ACHN (cell line): ENCODE measurements at places on chromosomes 11 and 22.
A peak's percentile ranks its signal among the peaks of the same experiment; 100 is the strongest.

DNA sequence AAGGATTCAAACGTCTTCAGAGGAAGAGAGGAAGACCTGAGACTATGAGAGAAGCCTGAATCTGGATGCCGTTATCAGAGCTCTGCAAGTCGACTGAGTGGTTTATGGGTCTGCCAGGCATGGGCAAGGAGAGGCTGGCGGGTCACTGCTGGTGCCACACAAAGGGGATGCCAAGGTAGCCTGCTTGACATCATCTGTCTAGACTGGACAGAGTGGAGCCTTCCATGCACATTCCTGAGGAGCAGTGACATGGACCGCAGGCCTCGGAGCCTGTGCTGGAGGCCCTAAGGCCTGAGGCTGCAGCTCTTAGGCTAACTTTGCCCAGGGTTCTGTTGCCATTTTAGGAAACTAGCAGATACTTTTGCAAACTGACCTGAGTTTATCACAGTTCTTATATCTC, 127.4 kb downstream of the WT1 start:
- DNase-seq: no peak

DNA sequence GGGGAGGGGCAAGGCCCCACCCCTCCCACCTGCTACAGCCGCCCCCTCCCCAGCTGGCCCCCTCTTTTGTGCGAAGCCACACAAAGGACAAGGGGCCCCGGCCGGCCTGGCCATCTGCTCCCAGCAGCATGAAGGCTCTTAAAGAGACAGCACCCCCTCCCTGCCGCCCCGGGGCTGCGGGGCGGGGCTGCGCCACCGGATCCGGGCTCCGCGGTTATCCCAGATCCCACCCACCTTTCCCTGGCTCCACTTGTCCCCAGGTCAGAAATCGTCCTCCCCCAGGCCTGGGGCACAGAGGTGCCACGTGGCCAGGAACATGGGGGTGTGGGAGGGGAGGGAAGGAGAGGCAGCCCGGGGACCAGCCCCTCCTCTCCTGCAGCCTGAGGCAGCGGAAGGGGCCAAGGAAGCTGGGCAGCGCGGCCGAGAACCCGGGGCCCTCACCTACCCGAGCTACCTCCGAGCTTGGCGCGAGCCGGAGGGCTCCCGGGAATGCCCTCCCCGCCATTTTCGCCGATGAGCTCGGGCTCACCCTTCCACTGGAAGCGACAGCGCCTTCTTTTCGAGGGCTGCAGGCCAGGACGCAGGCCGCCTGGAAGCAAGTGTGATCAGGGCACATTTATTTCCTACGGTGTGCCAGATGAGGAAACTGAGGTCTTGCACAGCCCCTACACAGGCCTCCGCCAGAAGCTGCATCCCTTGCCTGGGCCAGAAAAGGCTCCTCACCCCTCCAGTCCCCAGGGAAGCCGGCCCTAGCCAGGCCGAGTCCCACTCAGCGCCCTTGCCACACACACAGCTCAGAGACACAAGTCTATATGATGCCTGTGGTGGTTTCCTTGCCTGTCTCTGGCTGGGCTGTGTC, 2.5 kb upstream of the RCOR2 start:
- DNase-seq: no peak

DNA sequence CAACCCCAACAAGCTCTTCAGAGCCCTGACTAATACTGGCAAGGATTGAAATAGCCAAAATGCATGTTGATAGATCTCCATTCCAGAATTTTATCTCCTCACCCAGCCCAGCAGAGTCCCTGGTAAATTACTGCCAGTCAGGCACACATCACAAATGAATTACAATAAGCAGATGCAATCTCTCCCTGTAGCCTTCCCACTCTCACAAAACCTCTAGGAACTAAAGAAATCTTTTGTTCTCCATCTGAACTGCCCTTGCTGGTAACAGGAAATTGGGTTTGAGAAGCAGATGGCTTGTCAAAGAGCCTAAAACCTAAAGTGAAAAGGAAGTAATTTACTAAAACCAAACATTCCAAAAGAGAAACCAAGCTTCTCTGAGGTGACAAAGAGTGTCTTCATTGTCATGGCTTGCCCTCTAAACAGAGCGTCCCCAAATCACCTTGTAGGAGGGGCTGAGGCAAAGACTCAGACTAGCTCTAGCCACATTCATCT, 59.5 kb downstream of the FAM168A start:
- no peak for DNase-seq

- peak; percentile 37 for DNase-seq
These were observed 3.1 kb downstream of the AKIP1 start for GRCh38 chr11:8913961-8914660.

DNA sequence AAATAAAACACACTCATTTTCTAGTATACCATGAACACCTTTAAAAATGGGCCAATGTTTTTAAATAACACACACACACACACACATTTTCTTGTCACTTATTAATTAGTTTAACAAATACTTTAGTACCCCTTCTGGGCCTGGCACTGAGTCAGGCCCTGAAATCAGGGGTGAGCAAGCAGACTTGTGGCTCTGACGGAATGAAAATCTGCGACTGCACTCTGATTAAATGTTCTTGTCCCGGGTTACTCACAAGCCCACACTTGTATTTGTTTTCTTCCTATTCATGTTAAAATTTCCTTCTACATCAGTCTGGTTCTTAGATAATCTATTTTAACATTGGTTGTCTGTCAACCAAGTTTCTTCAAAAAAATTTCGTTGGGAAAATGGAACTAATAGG, 43.0 kb upstream of the PDGFD start:
- no peak for DNase-seq

GRCh38 chr11:125359130-125359529, 136.9 kb downstream of the FEZ1 start:
- DNase-seq: no peak

DNA sequence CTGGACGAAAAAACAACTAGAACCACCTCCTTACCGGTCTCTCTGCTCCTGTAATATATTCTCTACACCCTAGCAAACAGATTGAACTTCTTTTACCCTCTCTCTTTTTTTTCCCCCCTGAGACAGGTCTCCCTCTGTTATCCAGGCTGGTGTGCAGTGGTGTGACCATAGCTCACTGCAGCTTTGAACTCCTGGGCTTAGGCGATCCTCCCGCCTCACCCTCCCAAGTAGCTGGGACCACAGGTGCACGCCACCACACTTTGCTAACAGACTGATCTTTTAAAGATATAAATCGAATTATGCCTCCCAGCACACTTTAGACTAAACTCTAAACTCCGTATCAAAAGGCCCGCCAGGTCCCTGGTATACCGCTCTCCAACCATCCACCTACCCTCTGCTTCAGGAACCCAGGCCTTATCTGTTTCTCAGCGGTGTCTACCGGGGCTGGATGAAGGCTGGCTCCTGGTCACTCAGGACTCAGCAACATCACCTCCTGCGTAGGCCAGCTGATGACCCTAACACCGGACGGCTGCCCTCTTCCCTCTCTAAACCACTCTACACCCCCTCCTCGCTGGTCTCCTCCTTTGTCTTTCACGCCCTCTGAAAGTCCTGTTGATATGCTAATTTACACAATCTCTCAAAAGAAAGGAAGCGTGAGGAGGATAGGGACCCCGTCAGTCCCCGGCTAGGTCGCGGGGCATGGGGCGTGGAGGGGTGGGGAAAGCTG, 745 bp downstream of the C22orf39 start:
- no peak for DNase-seq

DNA sequence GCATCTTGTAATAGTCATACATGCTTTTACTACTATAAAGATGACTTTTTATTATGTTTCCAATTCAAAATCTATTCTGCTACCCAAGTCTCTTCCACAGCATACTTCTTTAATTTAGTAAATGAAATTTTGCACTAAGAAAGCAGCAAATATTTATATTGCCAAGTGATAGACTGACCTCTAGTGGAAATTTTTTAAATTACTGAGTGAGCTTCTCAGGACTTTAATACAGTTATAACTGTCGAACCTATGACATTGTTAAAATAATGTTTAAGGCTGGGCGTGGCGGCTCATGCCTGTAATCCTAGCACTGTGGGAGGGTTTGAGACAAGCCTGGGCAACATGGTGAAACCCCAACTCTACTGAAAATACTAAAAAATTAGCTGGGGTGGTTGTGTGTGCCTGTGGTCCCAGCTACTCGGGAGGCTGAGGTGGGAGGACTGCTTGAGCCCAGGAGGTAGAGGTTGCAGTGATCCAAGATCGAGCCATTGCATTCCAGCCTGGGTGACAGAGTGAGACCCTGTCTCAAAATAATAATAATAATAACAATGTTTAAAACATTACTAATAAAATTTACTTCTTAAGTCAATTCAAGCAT, 27.3 kb downstream of the STK33 start:
- DNase-seq: peak; percentile 66

DNA sequence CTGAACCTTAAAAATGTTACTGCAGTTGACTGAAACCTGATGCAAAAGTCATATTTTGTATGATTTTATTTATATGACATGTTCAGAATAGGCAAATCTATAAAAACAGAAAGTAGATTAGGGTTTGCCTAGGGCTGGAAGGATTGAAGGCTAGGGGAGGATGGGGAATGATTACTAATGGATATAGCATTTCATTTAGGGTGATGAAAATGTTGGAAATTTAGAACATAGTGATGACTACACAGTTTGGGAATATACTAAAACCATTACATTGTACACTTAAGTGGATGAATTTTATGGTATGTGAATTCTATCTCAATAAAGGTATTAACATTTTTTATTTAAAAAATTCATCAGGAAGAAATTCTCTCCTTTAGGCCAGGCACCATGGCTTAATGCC, 22.9 kb upstream of the PAFAH1B2 start:
- no peak for DNase-seq

- DNase-seq: no peak
These were observed 31.4 kb downstream of the PPIL2 start for GRCh38 chr22:21697021-21697771.

DNA sequence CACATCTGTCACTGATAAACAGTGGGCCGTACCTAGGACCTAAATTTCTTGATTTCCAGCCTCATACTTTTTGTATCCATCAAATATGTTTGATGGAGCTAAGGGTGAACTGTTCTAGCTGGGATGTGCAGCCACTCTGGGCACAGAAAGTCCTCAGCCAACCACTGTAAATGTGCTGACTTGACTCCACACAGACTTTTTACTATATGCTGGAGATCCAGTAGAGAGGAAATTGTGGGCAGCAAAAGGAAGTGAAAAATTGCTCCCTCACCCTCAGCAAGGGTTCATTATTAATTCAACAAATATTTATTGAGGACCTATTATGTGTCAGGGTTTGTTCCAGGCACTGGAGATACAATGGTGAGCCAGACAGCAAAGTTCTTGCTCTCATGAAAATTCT, 54.2 kb upstream of the AMPD3 start:
- DNase-seq: no peak

GRCh38 chr11:72773291-72773690, 20.6 kb downstream of the STARD10 start:
- peak; percentile 35 for DNase-seq

DNA sequence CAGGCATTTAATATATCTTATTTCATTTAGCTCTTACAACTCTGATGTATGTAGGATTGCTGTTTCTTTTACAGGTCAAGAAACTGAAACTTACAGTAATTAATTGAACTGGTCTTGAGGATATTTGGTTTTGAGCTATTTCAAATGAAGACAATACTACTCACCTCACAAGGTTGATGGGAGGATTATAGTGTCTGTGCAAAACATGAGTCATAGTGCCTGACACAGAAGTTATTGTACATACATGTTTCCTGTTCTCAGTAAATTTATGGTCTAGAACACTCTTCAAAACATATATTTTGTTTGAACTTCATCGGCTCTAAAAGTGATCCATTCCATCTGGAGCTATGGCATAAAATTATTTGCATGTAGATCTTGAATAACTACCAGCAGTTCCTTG, 61.9 kb downstream of the CECR2 start:
- DNase-seq: no peak

- DNase-seq: peak; percentile 3
These were observed 48.8 kb downstream of the CWF19L2 start for GRCh38 chr11:107408762-107409211.

GRCh38 chr11:117900121-117900648, 23.7 kb upstream of the FXYD6 start:
- no peak for DNase-seq

DNA sequence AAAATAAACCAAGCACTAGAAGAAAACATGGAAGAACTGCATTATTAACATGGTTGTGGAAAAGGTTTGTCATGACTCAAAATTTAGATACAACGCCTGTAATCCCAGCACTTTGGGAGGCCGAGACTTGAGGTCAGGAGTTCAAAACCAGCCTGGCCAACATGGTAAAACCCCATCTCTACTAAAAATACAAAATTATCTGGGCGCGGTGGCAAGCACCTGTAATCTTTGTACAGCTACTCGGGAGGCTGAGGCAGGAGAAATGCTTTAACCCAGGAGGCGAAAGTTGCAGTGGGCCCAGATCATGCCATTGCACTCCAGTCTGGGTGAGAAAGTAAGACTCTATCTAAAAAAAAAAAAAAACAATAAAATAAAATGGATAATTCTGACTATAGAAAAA, 23.7 kb downstream of the GNB1L start:
- no peak for DNase-seq

- DNase-seq: no peak
These were observed 51.6 kb upstream of the MYEOV start for GRCh38 chr11:69242266-69242920.

- no peak for DNase-seq
These were observed 503.8 kb upstream of the CCDC179 start for GRCh38 chr11:23364076-23364475.

DNA sequence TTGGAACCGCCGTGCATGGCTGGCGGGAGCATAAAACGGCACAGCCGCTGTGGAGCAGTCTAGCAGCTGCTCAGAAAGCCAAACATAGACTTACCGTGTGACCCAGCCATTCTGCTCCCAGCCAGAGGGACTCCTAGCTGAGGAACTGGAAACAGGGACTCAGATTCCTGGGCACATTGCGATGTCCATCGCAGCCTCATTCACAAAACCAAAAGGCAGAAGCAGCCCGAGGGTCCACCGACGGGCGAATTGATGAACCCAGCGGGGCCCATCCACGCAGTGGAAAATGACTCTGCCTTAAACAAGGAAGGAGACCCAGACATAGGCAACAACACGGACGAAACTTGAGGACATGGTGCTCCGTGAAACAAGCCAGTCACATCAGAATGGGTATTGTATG, 5.7 kb upstream of the MUC5B start:
- no peak for DNase-seq

- DNase-seq: no peak
These were observed 118.9 kb upstream of the NECTIN1 start for GRCh38 chr11:119847853-119848252.

GRCh38 chr22:32545801-32546200, 71.2 kb downstream of the FBXO7 start:
- DNase-seq: no peak

- DNase-seq: peak; percentile 2
These were observed 218.2 kb upstream of the CARD18 start for GRCh38 chr11:105357764-105358163.

DNA sequence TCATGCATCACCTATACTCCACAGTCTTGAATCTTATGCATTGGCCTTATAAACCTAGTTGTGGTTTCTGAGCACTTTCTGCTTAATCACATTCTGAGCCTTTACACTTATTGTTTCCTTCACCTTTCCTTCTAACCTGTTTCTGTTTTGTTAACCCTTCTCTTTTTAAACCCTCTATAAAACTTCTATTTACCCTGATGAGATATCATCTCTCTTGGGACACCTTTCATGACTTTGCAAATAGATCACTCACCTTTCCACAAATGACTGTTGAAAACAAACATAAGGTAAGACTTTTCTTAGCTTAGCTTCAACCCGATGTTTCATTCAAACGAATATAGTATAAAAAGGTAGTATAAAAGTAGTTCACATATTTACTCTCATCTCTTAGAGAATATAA, 483.6 kb downstream of the FAM181B start:
- DNase-seq: no peak
